ENCODE measurements at places on chromosomes 3 and 15.

DNA sequence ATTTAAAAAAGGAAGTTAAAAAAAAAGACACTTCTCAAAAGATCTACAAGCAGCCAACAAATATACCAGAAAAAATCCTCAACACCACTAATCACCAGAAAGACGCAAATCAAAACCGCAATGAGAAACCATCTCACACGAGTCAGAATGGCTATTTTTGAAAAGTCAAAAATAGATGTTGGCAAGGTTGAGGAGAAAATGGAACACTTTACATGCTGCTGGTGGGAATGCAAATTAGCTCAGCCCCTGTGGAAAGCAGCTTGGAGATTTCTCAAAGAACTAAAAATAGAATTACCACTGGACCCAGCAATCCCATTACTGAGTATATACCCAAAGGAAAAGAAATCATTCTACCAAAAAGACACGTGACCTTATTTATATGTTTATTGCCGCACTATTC is 574.7 kb upstream of the ADAMTS9 start:
- DNase-seq = no peak

- DNase-seq = peak; percentile 21
Observed at GRCh38 chr3:49238274-49239127, 38.5 kb downstream of the C3orf62 start.

DNA sequence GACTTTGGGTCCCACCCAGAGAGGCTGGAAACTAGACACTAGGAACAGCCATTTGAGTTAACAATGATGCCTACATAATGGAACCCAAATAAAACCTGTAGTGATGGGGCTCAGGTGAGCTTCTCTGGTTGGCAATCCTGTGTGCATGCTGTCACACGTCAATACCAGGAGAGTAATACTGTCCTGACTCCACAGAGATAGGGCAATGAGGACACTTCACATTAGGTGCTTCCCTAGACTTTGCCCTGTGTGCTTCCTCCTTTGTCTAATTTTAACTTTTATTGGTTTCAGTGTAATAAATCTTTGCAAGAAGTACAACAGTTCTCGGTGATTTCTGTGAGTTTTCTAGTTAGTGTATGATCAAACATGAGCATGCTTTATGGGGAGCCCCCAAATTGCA is 281.8 kb upstream of the ARRDC4 start:
- no peak for DNase-seq

- no peak for DNase-seq
Observed at GRCh38 chr3:124140746-124141145, 148.8 kb upstream of the ROPN1 start.

GRCh38 chr15:62798536-62798935 is 244.0 kb upstream of the TPM1 start:
- DNase-seq = no peak

- DNase-seq = no peak
Observed at GRCh38 chr3:135134684-135135075, 339.6 kb downstream of the EPHB1 start.

DNA sequence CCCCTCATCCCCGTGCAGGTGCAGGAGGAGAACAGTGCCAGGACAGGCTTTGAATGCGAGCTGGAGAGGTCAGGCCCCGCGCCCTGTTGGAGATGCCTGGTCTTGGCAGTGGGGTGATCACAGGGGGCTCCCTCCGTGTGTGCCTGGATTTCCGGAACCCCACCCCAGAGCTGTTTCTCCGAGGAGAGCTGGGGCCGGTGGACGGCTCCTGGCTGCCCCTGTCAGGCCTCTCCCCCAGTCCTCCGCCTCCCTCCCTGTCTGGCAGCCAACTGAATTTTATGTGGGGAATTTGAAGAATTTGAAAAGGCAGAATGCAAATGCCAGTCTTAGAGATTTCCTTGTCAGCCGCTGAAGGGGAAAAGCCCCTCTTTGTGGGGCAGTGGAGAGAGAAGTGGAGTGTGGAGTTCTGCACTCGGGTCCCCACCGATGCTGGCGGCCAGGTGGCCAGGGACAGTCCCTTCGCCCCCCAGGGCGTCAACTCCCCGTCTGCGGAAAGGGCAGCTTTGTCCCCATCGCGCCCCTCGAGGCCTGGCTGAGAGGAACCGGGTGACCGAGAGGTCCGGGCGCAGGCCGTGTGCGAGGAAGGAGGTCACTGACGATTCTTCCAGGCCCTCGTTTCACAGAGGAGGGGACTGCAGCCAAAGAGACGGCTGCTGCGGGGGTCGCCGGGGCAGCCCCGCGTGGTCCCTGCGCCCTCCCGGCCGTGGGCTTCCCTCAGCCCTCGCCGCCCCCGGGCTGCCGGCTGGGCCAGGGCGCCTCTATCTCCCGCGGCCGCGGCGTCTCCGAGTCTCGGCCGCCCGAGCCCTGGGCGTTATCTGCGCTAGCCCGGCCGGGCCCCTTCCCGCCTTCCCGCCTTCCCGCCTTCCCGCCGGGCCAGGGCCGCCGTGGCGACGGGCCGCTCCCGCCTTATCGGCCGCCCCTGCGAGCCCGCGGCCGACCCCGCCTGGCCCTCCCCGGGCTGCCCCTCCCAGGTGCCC is 56.0 kb upstream of the LCTL start:
- DNase-seq = no peak

DNA sequence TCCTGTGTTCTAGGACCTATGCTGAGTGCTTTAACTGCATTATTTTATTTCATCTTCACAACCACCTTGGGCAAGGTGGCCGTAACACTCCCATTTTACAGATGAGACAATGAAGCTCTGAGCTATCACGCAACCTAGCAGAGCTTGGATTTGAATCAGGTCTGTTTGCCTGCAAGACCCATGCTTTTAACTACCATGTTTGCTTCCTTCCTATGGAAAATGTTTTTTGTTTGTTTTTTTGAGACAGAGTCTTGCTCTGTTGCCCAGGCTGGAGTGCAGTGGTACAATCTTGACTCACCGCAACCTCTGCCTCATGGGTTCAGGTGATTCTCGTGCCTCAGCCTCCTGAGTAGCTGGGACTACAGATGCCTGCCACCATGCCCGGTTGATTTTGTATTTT is 24.7 kb upstream of the HERC1 start:
- no peak for DNase-seq

GRCh38 chr3:105700575-105700974 is 168.2 kb downstream of the CBLB start:
- no peak for DNase-seq

- no peak for DNase-seq
Observed at GRCh38 chr3:102297072-102297658, 137.7 kb upstream of the ZPLD1 start.

DNA sequence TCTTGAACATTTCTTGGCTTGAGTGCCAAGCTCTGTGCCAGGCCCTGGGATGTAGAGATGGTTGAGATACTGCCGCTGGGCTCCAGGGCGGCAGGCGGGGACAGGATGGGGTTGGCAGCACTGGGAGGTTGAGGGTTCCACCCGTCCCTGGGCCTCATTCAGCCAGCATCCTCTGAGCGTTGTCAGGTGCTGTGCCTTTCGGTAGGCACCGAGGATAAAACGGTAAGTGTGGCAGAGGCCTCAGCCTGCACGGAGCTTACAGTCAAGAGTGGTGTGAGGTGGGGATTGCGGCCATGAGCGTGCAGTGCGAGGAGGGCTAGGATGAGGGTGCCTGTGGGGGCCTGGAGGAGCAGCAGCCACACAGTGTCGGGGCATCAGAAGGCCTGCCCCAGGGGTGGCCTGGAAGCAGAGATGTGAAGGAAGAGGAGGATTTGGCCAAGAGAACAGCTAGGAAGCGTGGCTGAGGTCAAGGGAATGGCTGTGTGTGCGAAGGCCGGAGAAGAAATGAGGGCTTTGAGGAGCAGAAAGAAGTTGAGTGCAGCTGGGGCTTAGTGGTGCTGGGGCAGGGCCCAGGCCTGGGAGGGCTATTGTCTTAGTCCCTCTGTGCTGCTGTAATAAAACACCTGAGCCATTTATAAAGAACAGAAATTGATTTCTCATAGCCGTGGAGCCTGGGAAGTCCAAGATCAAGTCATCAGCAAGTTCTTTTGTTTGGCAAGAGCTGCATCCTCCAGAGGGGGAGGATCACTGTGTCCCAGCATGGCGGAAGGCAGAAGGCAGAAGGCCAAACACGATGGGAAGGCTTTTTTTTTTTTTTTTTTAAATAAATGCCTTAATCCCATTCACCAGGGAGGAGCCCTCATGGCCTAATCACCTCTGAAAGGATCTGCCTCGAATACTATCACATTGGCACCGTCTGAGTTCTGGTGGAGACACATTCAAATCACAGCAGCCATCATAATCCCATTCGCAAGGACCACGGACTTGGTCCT is 22.7 kb downstream of the CORO2B start:
- no peak for DNase-seq

GRCh38 chr15:25718597-25718996 is 144.5 kb downstream of the ATP10A start:
- DNase-seq = no peak

- DNase-seq = no peak
Observed at GRCh38 chr15:65355173-65355987, 22.4 kb downstream of the IGDCC3 start.

GRCh38 chr3:5022187-5022965 is 43.1 kb downstream of the BHLHE40 start:
- no peak for DNase-seq

- no peak for DNase-seq
Observed at GRCh38 chr3:177714945-177715344, 517.7 kb upstream of the TBL1XR1 start.

GRCh38 chr3:170240671-170241070 is 18.4 kb downstream of the PRKCI start:
- no peak for DNase-seq

DNA sequence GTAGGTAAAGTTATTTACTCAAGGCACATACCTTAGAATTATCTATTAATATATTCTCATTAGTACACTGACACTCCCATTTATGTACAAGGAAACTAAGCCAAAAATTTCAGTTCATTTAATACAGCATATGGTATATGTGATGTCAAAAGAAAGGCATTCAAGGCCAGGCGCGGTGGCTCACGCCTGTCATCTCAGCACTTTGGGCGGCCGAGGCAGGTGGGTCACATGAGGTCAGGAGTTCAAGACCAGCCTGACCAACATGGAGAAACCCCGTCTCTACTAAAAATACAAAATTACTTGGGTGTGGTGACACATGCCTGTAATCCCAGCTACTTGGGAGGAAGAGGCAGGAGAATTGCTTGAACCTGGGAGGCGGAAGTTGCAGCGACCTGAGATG is 435.2 kb downstream of the GBE1 start:
- no peak for DNase-seq

- DNase-seq = no peak
Observed at GRCh38 chr15:55532944-55533343, 24.9 kb upstream of the DNAAF4 start.

Data from CD4-positive, alpha-beta T cell treated with Interleukin-1 beta for 1 hour (primary cell).